Amniotic stem cell (primary cell): ENCODE measurements at places on chromosomes 1 and 21.

DNA sequence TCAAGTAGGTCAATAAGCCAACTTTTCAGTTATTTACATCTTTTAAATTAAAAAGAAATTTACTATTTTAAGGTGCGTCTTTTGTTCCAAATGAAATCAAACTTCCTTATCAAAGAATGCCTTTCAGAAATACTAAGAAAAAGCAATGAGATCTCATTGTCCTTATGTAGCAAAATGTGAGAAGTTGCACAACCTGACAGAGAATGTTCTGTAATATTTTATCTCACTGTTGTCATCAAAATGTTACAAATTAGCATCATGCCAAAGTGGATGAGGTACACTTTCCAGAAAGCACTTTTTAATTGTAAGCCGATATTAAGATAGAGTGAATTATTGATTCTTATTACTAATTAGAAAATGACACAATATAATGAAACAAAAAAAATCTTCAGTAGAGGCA is 50.4 kb downstream of the KCNT2 start:
- DNase-seq = no peak

GRCh38 chr1:54600947-54601721 is 22.2 kb downstream of the FAM151A start:
- DNase-seq = no peak

- DNase-seq = no peak
Measured at GRCh38 chr1:10564063-10564462, 89.3 kb downstream of the PEX14 start.

GRCh38 chr1:109500941-109501381 is 7.1 kb downstream of the CYB561D1 start:
- DNase-seq = peak; percentile 44

DNA sequence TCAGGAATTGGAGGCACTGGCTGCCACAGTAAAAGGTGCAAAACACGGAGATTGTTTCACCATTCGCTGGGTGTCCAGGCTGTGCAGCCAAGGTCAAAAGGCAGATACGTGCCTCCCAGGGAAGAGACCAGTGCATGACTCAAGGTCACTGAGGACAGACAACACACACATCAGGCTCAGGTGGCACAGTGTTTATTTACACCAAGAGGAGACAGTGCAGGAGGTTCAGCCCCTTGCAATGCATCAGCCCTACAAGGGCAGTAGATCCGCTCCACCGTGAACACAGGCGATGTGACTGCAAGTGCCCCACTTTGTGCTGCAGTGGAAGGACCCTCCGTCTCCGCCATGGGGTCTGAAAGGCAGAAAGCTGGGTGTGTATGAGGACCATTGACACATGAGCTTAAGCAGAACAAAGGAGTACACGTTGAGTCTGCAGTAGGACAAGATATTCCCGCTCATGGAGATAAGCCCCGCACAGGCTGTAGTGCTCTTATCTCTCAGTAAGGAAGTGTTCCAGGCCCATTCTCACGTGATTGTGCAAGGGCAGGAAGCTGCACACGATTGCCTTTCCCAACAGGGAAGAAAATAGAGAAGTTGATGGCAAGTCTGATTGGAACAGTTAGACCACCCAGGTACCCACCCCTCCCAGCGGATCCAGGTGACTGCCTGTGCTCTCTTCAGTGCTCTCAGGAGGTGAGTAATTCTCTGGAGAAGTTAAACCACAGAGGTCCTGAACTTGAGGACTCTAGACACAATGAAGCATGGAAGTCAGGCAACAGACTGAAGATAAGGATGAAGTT is 37.5 kb upstream of the QSOX1 start:
- DNase-seq = no peak

- no peak for DNase-seq
Measured at GRCh38 chr1:245397771-245398170, 243.0 kb downstream of the KIF26B start.

GRCh38 chr1:234980291-234980644 is 148.4 kb downstream of the TOMM20 start:
- no peak for DNase-seq

- no peak for DNase-seq
Measured at GRCh38 chr1:36080801-36081200, 3.1 kb upstream of the TEKT2 start.

DNA sequence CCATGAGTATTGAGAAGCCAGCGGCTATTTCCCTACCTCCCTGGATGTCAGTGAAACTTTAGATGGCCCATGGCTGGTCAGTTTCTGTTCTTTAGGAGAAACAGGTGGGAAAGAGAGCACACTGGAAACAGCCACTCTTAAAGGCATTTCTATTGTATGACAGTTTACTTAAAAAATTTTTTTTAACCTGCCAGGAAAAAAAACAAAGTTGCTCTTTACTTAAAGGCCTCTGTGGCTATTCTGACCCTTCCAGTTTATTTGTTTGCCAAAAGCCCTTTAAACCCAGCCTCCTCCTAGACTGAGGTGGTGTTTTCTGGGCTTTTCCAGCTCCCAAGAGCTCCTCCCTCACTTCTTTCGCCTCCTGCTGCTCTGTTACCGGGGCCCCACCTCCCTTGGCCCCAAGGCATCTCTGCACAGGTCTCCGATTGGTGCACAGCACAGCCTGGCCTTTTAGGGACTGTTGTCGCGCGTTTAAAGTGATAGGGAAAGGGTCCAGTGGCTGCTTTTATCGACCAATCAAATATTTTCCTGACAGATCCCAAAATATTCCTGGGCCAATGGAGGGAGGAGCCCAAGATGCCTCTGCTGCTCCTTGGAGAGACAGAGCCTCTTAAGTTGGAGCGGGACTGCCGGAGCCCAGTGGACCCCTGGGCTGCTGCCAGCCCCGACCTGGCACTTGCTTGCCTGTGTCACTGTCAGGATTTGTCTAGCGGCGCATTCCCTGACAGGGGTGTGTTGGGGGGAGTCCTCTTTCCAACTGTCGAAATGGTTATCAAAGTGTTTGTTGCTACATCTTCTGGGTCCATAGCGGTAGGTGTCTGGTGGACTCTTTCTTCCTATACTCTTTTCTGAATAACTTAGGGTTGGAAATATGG is at the start of gene SH3BGR:
Gene SH3BGR, plus strand, starts transcription at position 639 of the 875 bp plus-strand sequence. Its CDS starts 127 bp downstream, at position 766.
- no peak for DNase-seq

DNA sequence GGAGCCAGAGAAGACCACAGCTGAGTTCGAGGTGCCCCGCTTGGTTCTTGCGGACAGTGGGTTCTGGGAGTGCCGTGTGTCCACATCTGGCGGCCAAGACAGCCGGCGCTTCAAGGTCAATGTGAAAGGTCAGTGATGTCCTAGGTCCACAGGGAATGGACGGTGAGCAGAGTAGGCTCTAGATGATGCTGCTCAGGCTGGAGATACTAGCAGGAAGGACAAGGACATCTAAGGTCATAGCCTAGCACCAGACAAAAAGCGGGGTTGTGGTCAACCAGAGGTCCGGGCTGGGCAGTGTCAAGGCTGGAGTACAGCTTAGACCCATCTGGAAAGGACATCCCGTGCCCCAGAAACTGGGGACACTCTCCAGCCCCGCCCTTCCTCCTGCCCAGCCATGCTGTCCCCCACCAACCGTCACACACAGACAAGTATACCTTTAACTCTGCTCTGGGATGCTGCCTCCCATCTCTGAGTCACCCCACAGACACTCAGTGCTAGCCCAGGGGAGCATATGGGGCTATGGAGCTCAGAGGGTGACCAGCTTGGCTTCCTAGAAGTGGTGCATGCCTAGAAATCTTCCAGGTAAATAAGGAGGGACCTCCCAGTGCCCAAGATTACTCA is 8.7 kb downstream of the TIE1 start:
- no peak for DNase-seq

GRCh38 chr1:228256626-228257375 is 49.0 kb downstream of the OBSCN start:
- DNase-seq = no peak
